ENCODE measurements at places on chromosomes 4 and X.

- DNase-seq, result no peak
Measured at GRCh38 chr4:188612659-188613058, 473.4 kb downstream of the TRIML1 start.

- no peak for DNase-seq
Measured at GRCh38 chr4:189838821-189839497, 101.7 kb upstream of the FRG1 start.

DNA sequence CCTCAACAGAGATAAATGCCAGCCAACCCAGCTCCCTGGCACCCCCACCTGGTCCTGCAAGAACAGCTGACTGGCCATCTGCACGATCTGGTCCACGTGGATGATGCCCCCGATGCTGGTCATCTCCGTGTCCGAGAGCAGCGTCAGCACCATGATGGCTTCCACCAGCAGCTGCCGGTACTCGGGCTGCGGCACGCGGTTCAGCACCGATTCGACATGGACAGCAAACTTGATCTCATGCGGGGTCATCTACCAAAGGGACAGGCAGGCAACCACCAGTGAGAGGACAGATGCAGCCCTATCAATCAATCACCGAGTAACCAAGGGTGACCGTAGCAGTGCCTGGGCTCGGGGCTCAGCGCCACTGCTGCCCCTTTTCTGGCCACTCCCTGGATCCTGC is 89.8 kb downstream of the PHKA2 start:
- no peak for DNase-seq

DNA sequence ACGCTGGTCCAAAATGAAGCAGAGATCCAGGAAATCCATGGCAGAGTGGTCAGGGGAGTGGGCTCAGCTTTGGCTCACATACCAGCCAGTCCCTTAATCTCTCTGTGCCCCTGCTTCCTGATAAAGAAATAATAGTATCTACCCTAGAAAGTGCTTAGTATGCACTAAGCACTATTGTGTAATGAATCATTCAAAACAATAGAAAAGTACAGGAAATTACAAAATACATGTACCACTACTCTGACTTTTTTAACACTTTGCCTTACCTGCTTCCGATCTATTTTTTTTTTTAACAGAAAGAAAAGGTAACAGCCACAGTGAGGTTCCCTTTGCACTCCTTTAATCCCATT is 49.9 kb downstream of the TBC1D9 start:
- DNase-seq, result no peak

- no peak for DNase-seq
Measured at GRCh38 chrX:1218286-1218685, 5.8 kb upstream of the CRLF2 start.

DNA sequence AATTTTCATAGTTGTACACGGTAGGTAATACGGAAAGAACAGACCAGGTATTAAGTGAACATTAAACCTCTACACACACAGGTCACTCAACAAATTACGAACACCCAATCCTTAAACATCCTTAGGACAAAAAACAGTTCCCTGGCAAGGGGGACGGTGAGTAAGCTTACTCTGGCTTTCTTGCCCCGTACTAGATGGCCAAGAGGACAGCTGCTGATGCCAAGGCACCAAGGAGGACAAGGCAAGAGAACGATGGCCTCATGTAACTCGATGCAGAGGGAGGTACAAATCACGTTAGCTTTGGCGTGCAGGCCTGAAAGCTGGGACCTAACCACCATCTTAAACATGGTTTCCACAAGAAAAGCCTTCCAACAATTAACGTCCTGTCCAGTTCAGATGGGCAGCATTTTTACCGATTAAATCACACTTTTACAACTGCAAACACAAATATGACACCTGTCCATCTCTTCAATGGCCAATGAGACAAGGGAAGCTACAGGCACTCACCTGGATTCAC is 23.7 kb downstream of the FAT1 start:
- no peak for DNase-seq

DNA sequence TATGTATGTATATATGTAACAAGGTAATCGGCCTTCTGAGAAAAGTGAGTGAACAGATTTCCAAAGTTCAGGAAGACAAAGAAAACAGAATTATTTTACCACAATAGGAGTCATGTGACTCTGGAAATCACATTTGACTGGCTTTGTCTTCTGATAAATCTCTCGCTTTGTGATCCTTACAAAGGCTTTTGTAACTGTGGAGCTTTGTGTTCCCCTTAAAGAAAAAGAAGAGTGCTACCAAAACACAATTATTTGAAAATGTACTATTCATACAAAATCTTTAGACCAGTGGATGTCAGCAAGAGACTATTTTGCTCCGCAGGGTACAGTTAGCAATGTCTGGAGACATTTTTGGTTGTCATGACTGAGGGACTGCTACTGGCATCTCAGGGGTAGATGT is 238.8 kb downstream of the LDB2 start:
- no peak for DNase-seq

DNA sequence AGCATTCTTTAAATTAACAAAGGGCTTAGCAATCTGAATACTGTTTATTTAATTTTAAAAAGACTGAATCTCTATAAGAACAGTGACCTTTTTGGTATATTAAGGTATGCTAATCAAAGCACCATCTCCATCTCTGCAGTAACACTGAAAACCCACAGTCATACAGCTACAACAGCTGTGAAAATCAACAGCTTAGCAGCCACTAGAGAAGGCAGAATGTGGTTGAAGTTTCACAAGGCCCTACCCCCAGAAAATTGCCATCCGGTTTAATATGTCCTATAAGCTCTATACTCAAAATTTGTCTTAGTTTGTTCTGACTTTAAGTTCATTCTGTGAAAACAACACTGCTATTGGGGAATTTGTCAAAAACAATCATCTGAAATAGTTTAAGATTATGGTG is 128.7 kb downstream of the OPHN1 start:
- DNase-seq, result no peak

- no peak for DNase-seq
Measured at GRCh38 chr4:163395055-163395454, 51.4 kb downstream of the NPY5R start.

DNA sequence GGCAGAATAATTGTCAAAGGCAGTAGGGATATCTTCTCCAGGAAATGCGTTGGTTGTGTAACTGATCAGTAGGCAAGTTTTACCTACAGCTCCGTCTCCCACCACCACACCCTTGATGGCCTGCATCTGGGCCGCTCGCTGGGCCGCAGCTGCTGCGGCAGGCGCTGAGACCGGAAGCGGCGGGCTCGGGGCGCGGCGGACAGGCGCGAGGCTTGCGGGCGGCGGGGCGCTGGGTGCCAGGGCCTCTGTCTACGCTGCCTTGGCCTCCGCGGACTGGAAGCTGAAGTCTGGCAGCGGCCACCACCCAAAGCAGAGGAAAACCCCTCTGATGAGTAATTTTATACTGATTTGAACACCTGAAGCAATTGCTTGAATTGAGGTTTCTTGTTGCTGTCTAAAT is 124.2 kb upstream of the ZIC3 start:
- DNase-seq, result no peak

- no peak for DNase-seq
Measured at GRCh38 chr4:85994576-85994975, 365.3 kb downstream of the MAPK10 start.

DNA sequence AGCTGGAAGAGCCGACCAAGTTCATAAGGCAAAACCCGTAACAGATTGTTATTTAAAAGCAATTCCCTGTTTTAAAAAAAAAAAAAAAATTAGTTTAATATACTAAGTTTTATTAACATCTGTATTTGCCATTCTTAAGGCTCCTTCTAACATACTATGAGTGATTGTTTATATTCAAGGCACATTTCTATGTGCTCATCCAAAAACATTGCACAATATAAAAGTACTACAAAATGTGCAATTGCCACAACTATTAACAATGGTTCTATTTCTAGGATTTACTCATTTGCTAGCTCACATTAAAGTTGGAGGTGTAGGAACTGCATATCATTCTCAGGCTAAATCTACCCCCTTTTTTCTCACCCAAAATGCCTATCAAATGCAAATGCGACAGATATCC is 46.1 kb downstream of the CNOT6L start:
- no peak for DNase-seq

DNA sequence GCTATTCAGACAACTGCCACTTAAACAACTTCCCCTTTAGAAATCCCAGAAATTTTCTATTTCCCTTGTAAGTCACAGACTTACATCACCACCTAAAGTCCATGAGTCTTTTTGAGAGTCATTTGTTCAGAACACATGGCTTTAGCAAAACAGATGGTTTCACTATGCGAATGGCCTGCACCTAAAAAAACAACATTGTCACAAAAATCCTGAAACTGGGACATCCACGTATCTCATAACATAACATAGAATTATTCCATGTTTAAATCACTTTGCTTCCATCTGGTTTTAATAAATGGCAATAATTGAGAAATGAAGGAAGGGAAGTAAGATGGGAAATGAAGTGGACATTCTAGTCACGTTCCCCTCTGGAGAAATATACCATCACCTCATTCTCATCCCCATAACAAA is 155.3 kb upstream of the EDNRA start:
- no peak for DNase-seq

- no peak for DNase-seq
Measured at GRCh38 chrX:106436691-106437090, 175.1 kb upstream of the RADX start.

DNA sequence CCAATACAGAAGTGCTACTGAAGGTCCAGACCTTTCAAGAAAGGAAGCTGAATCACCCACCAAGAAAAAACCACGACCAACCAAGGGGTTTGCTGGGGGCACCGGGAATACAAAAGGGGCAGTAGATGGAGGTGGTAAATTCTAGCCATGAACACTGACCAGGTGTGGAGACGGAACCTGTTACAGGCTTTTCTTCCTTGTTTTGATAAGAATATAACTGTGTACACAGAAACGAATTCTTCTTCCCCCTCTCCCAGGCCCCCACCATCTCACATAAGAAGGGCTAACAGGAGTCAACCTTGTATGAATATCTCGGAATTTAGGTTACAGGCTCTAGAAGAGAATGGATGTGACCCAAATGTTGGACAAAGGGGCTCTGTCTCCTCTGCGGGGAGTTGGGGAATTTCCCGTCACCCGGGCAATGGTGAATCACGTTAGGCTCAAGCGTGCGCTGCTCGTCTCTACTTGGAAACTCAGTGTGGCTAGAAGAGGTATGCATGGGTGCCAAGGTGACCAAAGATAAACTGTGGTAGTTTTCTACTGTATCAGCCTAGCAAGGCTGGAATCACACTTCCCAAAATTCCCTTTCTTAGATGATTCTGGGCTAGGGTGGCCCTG is 87.0 kb downstream of the AFAP1 start:
- DNase-seq, result no peak

- peak; percentile 4 for DNase-seq
Measured at GRCh38 chr4:144611850-144612249, 34.1 kb upstream of the HHIP start.

- no peak for DNase-seq
Measured at GRCh38 chr4:98567611-98568010, 90.8 kb downstream of the TSPAN5 start.

GRCh38 chr4:173909294-173909693 is 374.2 kb downstream of the FBXO8 start:
- DNase-seq, result no peak

- no peak for DNase-seq
Measured at GRCh38 chr4:37453999-37454800, 209.7 kb downstream of the NWD2 start.

GRCh38 chrX:108833993-108834392 is 97.6 kb upstream of the IRS4 start:
- no peak for DNase-seq

DNA sequence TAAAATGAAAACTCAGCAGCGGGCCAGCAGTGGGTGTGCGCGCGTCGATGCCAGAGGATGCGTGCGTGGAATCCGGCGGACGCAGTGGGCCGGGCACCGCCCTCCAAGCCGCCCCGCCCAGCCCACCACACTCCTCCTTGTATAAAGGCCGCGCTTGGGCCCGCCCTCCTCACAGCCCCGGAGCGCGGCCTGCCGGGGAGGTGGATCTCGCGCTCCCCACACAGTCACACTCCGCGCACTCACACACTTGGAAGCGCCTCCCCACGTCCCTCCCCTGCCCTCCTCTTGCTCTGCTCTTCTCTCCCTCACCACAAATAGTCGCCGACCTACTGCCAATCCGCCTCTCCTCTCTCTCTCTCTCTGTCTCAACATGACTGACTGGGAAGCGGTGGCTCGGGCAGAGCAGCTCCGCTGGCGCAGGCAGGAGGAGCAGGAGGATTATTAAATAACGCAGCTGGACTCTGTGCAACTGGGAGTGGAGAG is at the start of gene CCSER1:
TSS of gene CCSER1 (plus strand) at position 172 of the 483 bp plus-strand sequence.
- DNase-seq, result peak; percentile 26

- no peak for DNase-seq
Measured at GRCh38 chr4:156790866-156791265, 180.7 kb downstream of the PDGFC start.

DNA sequence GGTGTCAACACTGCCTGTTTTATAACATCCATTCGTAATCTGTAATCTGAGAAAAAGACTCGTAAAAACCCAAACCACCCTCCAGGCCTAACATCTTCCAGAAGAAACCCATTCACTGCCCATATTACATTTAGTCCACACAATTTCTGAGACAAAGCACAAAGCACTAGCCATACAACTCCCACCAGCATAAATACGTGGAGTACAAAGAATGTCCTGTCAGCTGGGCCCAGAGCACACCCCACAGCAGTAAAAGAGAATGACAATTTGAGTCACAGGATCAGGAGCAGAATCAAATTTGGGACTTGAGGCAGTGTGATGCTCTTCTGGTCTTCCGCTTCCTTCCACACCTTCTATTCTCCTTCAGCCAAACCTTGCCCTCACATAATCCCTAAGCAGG is 6.8 kb downstream of the MECP2 start:
- no peak for DNase-seq

DNA sequence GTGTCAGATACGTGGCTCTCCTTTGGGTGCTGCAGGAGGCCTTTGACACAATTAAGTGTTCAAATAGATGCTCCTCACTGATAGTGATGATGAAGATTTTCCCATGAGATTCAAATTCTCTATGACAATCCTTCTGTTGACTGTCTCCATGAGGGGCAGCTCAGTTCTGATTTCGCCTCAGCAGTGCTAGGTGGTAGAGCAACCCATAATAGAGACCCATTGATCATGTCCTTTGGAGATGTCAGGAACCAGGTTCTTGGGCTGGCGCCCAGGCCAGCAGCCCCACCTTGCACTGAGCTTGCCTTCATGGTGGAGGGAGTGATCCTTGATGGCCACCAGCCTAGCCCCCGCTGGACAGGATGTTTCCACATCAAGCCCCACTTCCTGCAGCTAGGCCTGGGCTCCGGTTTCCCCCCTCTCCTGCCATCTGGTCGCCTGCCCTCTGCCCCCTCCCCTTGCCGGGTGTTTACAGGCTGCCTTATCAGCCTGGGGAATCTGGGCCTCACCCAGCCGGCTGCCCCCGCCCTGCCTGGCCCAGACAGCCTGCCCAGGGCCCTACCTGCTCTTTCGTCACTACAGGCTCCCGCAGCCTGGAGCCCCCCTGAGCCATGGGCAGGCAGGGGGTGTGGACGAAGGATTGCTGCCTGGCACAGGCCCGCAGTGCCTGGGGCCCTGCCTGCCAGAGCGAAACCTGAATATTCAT is 12.6 kb downstream of the ELF4 start:
- DNase-seq, result no peak

- DNase-seq, result no peak
Measured at GRCh38 chr4:125115941-125116340, 198.8 kb upstream of the FAT4 start.
